Activated naive CD4-positive, alpha-beta T cell (primary cell): ENCODE measurements at places on chromosomes 5 and 9.

GRCh38 chr9:7976167-7976755 is 176.7 kb upstream of the DMAC1 start:
- DNase-seq: no peak

DNA sequence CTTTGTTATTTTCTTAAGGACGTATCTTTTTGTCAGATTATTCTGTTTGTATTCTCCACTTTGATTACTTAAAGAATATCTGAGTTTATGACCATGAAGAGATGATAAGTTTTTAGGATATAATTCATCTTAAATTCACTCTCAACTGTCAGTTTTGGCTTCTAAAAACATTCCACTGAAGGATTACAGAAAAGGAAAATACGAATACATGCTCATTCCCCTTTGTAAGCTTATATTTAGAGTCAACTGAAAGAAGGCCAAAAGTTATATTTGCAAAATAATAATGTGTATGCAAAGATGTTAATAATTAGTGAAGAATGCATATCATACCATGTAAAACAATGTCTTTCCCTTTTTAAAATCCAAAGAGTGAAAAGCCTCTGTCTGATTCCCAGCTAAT is 52.5 kb downstream of the ZNF474 start:
- DNase-seq: no peak

DNA sequence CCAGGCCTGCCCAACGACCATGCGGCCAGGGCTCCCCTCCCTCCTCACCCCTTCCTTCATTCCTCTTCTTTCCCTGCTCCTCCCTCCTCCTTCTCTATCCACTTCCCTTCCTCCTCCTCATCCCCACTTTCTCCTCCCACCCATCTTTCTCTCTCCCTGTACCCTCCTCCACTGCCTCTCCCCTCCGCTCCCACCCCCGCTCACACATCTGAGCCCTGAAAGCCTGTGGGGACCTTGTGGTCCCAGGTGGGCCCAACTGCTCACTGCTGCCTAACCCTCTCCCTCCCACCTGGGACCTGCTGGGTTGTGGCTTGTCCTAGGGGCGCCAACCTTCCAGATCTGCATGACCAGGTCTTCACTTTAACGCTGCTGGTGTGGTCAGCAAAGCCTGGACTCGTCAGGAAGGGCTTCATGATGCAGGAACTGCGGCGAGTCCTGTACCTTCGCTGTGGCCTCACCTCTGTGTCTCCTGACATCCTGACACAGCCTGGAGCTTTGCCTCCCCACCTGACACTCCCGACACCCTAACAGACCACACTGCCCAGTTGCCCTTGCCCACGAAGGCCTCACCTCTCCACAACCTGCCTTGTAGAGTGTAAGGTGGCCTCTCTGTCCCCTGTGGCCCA is 34.6 kb downstream of the C5orf15 start:
- DNase-seq: no peak

GRCh38 chr5:78562714-78563330 is 85.8 kb downstream of the LHFPL2 start:
- no peak for DNase-seq

DNA sequence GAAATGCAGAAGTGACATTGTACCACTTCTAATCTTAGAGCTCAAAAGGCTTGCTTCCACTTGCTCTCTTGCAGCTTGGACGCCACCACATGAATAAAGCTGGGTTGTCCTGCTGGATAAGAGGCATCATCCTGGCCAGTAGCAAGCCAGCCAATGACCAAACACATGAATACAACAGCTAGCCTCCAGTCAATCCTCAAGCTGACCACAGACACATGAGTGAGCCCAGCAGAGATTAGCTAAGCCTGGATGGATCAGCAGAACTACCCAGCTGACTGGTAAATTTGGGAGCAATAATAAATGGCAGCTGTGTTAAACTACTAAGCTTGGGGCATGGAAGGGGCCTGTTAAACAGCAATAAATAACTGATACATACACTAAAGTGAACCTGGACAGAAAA is 121.1 kb upstream of the SLC12A2 start:
- DNase-seq: no peak

GRCh38 chr5:168120401-168121137 is 170.9 kb upstream of the WWC1 start:
- DNase-seq: no peak

DNA sequence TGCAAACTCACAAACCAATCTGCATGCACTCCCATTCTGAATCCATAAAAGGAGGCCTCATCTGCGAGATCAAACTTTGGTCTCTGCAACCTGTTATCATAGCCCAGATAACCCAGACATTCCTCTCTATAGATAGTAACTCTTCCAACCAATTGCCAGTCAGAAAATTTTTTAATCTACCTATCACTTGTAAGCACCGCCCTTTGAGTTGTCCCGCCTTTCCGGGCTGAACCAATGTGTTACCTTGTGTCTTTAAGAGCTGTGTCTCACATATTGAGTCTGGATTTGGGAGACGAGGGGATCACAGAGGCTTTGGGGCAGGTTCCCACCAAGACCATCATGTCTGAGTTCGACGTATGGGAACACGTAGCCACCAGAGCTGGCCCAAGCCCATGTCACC is 91.1 kb upstream of the PPP1R26 start:
- DNase-seq: no peak

DNA sequence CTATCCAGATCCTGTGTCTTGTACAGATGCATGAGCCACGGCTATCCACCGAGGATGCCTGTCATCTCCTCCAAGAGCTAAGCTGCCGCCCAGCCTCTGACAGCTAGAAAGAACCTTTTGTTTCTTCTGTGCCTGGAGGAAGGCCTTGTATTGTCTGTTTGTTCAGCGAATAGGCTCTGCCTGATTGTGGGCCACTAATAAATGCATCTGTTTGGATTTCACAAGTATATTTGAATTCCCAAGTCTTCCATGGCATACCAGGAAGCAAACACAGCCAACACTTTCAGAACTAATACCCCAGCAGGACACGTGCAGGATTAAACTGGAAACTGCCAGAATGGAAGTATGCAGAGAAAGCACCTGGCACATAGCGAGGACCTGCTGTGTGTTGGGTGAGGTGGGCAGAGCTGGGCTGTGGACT is 92.7 kb upstream of the NEURL1B start:
- no peak for DNase-seq

DNA sequence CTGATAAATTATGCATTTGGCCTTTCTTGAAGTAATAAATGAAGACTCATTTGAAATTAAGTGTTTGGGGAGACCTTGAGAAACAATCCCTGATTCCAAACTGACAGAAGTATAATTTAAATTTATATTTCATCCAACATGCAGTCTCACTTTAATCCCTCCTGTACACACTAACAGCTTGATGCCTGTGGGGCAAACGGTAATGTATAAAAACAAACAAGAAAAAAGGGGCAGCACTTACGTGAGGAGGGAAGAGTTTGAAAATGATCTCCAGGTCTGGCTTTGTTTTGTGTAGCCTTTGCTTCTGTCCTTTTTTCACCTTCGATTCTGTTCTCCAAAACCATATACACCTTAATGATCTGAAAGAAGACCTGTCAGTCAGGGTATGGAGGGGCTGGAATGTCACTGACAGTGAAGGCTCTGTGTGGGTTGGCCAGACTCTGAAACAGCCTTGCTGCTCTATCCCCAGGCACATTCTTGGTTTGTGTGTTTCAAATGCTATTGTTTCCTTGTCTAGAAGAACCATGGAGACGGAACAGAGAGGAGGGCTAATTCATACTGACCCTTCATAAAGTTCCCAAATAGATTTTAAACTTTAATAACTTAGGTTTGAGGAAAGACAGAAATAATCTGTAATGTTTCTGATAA is 338.2 kb upstream of the WWC1 start:
- no peak for DNase-seq

DNA sequence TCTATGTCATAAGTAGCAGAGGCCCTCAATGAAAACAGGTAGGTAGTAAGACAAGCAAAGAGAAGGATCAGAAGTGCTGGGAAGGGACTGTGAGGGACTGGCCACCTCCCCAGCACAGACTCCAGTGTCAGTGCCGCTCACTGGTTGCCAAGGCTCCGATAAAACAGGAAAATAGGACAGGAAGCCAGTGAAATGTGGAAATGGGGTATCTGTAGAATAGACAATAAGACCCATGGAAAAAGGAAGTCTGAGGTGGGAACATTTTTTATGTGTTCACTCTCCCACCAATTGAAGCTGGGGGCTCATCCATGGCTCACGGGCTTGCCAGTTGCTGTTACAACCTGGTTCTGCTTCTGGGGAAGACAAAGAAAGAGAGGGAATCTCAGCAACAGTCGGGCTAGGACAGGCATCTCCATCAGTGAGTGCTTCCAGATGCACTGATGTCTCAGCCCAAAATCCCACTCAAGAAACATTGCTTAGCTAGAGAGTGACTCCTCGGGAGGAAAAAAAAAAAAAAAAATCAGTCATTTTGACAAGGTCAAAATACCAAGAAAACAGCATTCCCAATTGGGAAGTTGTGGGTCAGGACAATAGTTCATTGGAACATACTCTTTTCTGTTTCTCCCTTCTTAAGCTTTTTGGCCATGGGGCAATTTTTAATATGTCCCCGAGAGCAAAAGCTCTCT is 27.6 kb upstream of the NFIB start:
- no peak for DNase-seq

GRCh38 chr5:67510204-67510603 is 313.6 kb upstream of the CD180 start:
- DNase-seq: no peak

- DNase-seq: no peak
These were observed 13.6 kb downstream of the CPEB4 start for GRCh38 chr5:173901705-173902104.

DNA sequence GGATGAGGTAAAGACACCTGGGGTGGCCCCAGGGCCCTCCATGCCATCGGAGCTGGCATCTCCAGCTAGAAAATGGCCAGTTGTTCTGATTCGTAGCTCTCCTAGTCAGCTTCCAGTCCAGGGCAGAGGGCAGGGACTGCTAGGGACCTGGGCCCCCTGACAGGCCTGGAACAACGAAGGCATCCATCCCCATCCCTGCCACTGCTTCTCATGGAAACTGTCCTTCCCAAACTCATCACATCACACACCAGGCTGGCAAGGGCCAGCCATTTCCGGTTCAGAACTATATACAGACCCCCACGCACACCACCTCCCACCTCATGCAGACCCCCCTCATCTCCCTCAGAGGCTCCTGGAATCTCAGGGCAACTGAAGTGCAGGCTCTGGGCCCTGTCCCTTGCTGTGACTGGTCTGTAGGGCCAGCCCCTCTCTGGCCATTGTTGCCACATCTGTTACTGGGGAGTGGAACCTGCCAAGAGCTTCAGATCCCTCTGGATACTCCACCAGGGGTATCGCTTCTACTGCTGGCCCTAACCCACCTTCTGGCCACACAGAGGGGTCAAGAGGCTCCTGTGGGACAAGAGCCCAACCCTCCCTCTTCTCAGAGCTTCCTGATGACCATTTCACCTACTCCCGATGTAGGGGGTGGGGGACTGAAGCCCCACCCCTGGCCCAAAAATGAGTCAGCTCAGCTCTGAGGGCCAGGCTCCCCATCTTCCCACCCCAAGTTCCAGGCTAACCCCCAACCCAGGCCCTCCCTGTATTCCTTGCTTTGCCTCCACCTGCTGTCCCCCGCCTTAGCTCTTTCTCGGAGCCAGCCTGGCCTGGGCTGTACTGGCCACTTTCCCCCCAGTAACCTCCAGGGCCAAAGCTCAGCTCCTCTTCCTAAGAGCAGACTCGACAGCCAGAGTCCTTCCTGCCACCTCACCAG is 1.2 kb upstream of the MZB1 start:
- DNase-seq: no peak

- DNase-seq: no peak
These were observed 5.2 kb upstream of the SLC27A4 start for GRCh38 chr9:128335161-128335560.

DNA sequence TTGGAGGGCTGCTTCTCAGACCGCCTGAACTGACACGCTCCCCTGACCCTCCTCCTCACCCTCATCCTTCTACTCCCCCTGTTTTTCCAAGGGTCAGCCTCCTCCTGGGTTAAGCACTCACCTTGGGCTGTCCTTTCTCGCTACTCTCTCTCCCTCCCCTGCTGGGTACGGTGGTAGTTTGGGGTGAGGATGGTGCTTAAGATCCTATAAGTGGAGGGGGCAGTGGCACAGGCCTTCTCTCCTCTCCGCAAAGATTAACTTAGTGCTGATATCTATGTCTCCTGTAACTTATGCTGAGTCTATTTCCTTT is 159.7 kb downstream of the SNCAIP start:
- no peak for DNase-seq

- no peak for DNase-seq
These were observed 61.8 kb upstream of the PTPRD start for GRCh38 chr9:10674586-10674985.

DNA sequence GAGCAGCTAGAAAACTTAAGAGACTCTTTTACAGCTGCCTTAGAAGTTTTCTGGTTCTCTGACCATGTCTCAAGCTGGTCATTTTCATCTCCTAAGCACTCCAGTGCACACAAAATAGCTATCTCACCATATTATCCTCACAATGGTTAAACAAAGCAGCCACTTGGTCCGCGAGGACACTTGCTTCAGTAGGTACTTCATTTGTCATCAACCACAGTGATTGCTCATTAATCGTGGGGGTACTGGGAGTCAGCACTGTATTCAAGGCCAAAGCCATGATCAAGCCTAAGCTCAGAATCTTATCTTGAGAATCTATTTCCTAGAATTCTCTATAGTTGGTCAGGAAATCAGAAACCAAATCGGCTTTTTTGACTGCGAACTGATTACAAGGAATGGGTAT is 2.9 kb downstream of the ARL14EPL start:
- DNase-seq: no peak

DNA sequence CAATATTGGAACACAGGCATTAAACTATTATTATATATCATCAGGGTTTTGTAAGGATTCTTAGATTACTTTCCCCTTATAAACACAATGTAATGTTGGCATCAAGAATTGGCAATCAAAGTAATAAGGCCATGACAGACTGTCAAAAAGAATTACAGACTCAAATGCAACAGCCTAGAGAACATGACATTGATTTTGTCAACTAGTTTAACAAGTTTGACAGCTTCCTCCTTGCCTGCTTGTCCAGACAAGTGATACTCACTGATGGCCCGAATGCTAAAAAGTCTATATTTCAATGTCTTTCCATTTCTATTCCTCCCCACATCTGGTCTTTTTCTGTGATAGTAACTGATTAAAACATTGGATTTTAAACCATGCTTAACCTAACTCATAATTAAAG is 6.4 kb upstream of the ANKRD31 start:
- DNase-seq: no peak

DNA sequence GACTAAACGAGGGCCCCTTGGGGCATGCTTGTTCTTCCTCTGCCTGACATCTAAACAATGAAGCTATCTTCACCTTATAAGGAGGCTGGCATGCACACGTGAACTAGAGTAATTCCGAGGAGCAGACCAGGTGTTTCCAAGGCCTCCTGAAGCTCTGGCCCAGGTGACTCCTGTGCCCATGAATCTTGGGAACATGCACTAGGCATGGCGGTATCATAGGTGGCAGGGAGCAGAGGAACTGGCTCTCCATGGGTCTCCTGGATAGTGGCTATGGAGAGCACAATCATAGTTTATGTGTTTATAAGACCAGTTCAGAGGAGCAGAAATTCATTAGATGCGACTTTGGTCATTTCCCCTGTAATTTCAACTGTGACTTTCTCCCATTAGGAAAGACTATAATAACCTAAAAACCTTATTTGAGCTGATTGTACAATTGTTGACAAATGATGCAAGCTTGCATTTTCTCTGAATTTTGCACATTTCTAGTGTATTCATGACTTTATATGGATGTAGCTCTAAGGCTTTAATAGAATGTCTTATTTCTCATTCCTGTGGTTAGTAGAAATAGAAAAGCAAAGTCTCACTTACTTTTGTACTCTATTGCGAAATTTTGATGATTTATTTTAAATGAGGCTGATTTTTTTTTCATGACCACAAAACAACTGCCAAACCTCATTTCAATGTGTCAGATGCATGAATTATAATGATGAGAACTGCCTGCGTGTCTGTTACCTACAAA is 135.3 kb upstream of the RPS23 start:
- DNase-seq: no peak
